ENCODE measurements at places on chromosomes 7 and 10.

GRCh38 chr7:116708248-116708647 is 36.3 kb downstream of the MET start:
- peak; percentile 46 for DNase-seq

GRCh38 chr7:5377816-5378215 is 45.8 kb downstream of the TNRC18 start:
- no peak for DNase-seq

DNA sequence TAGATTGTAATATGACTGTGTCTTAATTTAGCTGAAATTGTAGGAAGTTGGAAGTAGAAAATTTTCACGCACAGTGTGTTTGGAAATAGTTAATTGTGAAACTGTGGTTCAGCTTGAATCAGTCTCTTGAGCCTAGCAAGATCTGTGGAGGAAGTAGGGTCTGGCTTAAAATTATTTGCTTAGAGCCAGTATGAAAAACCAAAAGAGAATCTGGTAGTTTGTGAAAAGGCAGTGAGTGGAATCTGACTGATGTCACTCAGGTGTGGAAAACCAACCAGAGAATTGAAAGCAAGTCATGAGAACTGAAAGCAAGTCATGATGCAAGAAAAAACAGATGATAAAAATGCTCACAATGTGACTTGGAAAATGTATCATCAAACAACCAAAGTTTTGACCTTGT is 11.5 kb downstream of the LIPJ start:
- no peak for DNase-seq

DNA sequence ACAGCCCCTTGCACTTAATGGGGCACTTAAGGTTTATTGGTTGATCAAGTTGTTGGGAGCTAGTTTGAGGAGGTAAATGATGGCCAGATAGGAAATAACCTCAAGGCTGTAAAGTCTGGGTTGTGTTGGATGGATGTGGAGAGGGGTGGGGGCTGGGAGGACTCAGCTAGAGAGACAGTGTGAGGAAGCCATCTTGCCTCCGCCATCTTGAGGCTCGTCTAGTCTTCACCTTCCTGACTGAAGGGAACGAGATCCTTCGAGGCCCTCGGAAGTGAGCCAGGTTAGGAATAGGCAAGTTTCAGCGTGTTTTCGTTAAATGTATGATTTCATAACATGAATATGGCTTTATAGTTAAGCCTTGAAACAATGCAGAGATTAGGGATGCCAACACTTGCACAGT is 5.5 kb downstream of the GALNT17 start:
- DNase-seq, result no peak

GRCh38 chr10:71776481-71776925 is 3.2 kb upstream of the VSIR start:
- DNase-seq, result no peak

DNA sequence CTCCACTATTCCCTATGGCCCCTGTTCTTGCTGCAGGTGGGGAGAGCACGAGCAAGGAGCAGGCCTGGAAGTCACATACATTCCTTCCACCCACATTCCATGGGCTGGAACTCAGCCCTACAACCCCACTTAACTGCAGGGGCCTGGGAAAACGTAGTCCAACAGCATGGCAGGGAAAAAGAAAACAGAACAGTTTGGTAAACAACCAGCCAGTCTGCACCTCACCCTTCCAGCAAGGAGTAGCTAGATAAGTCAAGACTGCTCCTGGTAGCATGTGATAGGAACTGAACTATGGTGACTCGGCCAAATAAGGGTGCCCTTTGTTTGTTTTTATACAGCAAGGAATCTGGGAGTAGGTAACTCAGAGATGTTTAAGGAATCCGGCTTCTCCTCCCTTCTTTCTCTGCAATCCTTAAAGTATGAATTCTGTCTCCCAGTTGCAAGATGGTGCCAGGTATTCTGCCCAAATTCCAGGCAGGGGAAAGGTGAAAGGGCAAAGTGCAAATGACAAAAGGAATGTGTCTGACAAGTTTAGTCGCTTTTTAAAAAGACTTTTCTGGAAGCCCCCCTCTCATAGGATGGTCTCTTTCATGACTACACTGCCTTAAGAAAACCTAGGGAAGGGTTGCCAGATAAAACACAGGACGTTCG is 311.7 kb upstream of the NEBL start:
- DNase-seq, result no peak

GRCh38 chr10:63008491-63008890 is 124.6 kb upstream of the NRBF2 start:
- DNase-seq, result no peak

DNA sequence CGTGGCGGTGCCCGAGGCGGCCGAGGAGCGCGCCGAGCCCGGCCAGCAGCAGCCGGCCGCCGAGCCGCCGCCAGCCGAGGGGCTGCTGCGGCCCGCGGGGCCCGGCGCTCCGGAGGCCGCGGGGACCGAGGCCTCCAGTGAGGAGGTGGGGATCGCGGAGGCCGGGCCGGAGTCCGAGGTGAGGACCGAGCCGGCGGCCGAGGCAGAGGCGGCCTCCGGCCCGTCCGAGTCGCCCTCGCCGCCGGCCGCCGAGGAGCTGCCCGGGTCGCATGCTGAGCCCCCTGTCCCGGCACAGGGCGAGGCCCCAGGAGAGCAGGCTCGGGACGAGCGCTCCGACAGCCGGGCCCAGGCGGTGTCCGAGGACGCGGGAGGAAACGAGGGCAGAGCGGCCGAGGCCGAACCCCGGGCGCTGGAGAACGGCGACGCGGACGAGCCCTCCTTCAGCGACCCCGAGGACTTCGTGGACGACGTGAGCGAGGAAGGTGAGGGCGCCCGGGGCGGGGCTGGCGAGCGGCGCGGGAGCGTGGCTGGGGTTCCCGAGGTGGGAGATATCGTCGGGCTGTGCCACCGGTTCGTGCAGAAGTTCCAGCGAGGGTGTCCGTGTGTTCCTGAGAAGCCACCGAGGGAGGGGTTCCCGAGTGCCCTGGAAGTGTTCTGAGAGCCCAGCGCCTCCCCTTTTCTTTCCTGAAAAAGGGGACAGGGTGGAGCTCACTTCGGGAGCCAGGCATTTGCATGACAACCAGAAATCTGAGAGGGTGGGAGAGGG is 495 bp downstream of the EIF3B start:
- DNase-seq, result peak; percentile 11

DNA sequence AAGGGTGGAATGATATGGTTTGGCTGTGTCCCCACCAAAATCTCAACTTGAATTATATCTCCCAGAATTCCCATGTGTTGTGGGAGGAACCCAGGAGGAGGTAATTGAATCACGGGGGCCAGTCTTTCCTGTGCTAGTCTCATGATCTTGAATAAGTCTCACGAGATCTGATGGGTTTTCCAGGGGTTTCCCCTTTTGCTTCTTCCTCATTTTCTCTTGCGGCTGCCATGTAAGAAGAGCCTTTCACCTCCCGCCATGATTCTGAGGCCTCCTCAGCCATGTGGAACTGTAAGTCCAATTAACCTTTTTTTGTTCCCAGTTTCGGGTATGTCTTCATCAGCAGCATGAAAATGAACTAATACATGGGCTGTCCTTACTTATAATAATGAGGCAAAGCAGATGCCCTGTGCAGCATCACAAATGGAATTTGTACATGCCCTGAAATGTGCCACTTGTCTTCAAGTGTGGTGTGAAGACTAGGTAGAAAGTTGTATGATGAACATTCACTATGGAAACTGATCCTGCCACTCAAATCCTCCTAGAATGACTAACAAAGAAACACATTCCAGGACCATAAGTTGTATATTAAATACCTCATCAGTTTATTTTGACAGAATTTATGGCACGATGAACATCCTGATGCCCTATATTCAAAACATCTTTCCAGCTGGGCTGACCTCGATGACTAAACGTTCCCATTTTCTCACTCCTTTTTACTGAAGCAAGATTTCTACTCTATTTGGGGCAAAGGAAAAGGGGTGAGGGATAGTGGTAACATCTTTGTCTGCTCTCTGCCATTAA is 122.8 kb upstream of the CTTNBP2 start:
- DNase-seq, result peak; percentile 8

GRCh38 chr10:24202181-24202570 is 6.8 kb upstream of the KIAA1217 start:
- DNase-seq, result no peak

GRCh38 chr10:14822879-14823755 is 14.7 kb downstream of the CDNF start:
- peak; percentile 54 for DNase-seq

GRCh38 chr10:55369670-55370420 is 568.8 kb upstream of the PCDH15 start:
- DNase-seq, result peak; percentile 7

DNA sequence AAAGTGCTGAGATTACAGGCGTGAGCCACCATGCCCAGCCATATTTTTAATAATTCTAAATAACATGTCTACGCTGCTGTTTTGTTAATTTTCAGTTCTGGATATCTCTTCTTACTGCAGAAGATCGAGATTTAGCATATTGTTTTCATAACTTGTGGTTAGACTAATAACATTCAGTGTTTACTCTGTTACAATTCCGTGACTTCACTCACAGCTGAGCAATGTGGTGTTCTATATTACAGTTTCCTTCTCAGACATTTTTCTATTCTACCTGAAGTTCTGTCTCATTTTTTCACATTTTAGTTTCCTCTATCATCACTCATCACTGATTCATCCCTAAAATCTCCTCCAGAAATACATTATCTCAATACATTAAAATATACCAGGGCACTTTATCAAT is 10.9 kb downstream of the RNF32 start:
- DNase-seq, result no peak

DNA sequence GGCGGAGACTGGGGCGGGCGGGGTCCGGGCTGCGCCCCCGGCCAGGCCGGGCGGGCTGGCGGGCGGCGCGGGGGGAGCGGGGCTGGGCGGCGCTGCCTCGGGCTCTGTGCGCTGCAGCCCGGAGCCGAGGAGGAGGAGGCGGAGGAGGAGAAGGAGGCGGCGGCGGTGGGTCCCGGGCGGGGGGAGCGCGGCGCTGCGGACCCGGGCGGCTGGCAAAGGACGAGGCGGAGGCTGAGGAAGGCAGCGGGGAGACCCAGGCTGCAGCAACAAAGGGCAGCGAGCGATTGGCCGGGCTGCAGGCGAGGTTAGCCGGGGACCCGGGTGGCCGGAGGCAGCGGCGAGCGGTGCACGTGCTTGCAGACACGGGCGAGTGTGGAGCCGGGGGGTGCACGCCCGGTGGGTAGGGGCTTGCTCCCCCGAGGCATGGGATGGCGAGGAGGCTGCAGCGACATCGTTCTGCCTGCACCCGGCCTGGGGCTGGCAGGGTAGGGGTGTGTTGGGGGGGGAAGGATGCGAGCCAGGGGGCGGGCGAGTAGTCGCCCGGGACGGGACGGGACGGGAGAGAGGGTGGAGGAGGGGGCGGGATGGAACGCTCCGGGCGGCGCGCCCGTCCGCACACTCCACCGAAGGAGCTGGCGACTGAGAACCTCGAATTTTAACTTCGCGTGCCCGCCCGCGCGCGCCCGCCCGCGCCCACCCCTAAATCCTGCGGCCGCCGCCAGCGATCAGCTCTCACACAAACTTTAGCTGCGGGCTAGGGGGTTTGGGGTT is 844 bp upstream of the KAT6B start:
- DNase-seq, result peak; percentile 24

DNA sequence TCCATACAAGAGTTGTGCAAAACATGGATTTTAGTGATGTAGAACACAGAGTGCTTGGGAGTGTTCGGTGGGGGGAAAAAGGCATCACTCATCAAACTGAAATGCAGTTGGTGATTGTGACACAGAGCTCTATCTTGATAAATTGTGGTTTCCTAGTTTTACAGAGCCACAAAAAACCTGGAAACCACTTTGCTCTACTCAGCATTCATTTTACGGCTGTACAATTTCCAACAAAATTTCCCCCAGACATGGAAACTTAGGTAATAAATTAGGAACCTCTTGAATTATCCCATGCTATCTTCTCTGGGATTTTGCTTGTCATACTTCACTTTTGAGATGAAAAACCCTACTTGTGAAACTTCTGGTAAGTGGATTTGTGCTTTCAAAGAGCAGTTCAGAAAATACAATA is 614.9 kb upstream of the FZD8 start:
- peak; percentile 74 for DNase-seq

- DNase-seq, result no peak
Measured at GRCh38 chr7:150514748-150515222, at the start of gene GIMAP7. Gene GIMAP7 (plus strand): TSS chr7:150514872. CDS start chr7:150519975, 5,103 bp downstream.

- no peak for DNase-seq
Measured at GRCh38 chr7:20964281-20964918, 177.7 kb upstream of the SP8 start.

DNA sequence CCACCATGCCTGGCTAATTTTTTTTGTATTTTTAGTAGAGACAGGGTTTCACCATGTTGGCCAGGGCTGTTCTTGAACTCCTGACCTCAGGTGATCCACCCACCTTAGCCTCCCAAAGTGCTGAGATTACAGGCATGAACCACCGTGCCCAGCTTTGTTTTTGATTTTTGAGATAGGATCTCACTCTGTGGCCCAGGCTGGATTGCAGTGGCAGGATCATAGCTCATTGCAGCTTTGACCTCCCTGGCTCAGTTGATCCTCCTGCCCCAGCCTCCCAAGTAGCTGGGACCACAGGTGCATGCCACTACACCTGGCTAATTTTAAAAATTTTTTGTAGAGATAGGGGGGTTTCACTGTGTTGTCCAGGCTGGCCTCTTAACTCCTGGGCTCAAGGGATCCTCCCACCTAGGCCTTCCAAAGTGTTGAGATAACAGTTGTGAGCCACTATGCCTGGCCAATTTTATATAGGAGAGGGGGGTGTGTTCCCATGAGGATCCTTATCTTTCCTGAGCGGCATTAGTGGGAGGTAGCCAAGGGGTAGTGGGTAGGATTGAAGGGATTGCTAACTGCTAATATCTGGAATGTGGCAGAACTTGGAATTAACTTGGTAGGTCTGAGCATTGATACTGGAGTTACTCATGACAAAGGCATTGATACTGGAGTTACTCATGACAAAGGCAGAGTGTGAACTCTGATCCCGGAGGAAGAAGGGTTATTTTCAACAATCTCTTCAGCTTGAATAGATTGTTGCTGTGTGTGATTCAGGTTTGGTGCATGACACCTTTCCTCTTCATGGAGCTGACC is 1.0 kb upstream of the NOLC1 start:
- DNase-seq, result peak; percentile 77

Data from HCEC 1CT (cell line).